ENCODE measurements at places on chromosomes 3 and 15.

- H3K4me3 ChIP-seq = no peak overlapping the region
- H3K27me3 ChIP-seq = no peaks in the 10 kb centered on the region
- H3K4me1 ChIP-seq = no peaks in the 10 kb centered on the region
- H3K36me3 ChIP-seq = no peaks in the 10 kb centered on the region
- no peak for DNase-seq
- no peak overlapping the region for H3K27ac ChIP-seq
Measured at GRCh38 chr3:150292891-150293290, 115.2 kb upstream of the TSC22D2 start.

DNA sequence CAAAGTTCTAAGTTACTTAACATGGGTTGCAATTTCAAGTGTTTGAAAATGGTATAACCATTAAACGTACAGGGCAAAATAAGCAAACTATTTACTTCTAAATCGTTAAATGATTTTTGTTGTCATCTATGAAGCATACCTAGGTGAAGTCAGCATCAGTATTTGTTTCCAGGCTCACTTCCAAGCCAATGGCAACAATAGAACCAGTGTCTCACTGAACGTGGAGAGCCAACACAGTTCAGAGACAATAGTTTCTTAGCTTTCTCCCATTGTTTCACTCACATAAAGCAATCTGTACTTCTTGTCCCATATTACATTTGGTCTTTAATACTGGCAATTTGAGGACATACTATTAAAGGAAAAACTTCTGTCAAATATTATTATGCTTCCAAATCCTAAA lies 397.2 kb downstream of the MECOM start:
- no peaks in the 10 kb centered on the region for H3K27me3 ChIP-seq
- DNase-seq = no peak
- no peak overlapping the region for H3K27ac ChIP-seq
- H3K4me3 ChIP-seq = no peak overlapping the region

DNA sequence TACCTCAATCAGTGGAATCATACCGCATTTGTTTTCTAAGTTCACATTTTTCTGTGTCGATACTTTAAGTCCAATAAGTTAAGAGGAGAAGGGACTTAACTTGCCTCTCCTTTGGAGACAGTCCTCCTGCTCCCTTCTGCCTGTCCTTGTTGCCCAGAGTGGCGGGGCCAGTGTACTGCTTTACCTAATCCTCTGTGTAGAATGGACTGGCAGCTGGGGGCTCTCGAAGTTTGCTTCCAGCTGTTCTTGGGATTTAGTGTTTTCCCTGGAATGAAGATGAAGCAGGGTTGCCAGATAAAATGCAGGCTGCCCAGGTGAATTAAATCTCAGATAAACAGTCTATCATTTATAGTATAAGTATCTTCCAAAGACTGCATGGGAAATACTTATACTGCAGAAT lies 287.6 kb upstream of the C2CD4B start:
- no peaks in the 10 kb centered on the region for H3K4me1 ChIP-seq
- H3K27ac ChIP-seq = no peak overlapping the region

DNA sequence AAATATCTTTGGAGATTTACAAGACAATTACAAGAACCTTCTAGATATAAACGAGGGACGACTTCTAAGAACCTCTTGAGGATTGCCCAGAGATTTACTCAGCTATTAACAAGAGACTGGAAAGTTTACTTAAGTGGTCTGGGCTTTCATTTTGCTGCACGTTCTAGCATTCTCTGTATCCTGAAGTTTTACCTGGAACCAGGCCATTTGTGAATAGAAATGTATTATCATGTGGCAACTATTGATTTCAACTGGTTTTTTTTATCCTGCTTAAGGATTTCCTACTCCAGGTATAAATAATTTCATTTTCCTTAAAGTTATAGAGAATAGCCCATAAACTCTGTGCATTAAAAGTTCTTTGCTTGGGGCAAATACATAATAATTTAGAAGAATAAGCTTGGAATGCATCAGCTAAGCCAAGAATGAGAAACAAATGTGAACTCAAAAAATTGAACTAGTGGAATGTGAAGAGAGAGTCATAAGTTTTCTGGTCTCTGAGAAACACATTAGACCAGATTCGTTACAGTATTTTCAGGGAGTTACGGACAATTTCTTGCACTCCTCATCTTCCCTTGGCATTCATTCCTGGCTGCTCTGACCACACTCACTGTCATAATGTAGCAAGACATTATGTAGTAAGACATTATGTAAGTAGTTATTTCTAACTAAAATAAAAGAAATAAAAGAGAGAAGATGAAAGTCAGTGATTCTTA lies 1.3 kb downstream of the AQP9 start:
- no peaks in the 10 kb centered on the region for H3K27me3 ChIP-seq
- H3K27ac ChIP-seq = no peak overlapping the region
- H3K36me3 ChIP-seq = no peaks in the 10 kb centered on the region
- H3K4me1 ChIP-seq = no peaks in the 10 kb centered on the region
- no peak overlapping the region for H3K4me3 ChIP-seq

GRCh38 chr3:78659386-78659987 lies 1108.3 kb downstream of the ROBO1 start:
- H3K27me3 ChIP-seq = no peaks in the 10 kb centered on the region
- H3K27ac ChIP-seq = no peak overlapping the region
- no peaks in the 10 kb centered on the region for H3K36me3 ChIP-seq
- H3K4me1 ChIP-seq = no peaks in the 10 kb centered on the region

GRCh38 chr3:33392703-33393125 lies 47.5 kb downstream of the UBP1 start:
- H3K36me3 ChIP-seq = peaks cover 70% of the 10 kb centered on the region
- no peak overlapping the region for H3K27ac ChIP-seq

- H3K36me3 ChIP-seq = no peaks in the 10 kb centered on the region
- no peak overlapping the region for H3K4me3 ChIP-seq
- no peaks in the 10 kb centered on the region for H3K27me3 ChIP-seq
Measured at GRCh38 chr3:15495461-15496340, 25.8 kb downstream of the COLQ start.

DNA sequence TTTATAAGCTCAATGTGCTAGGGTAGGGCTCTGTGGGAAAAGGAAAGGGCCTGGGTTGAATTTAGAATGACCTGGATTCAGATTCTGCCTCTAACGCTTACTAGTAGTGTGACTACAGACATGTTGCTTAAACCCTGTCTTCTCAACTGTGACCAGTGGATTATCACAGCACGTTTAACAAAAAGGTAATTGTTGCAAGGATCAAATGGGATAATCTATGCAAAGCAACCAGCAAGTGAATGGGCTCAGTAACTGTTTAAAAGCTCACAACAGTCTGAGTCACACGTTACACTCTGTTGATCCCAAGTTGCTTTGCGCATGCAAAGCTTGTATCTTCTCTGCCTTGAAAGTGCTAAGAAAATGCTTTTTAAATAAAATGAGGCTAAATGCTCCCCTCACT lies 236.5 kb downstream of the IL20RB start:
- H3K27ac ChIP-seq = no peak overlapping the region
- no peak overlapping the region for H3K4me3 ChIP-seq
- no peak for DNase-seq

Measured in right atrium auricular region (tissue), 2 donors.